ENCODE measurements at places on chromosomes 5 and 9.
A peak's percentile ranks its signal among the peaks of the same experiment; 100 is the strongest.

GRCh38 chr9:124908098-124908497 is 32.8 kb downstream of the GOLGA1 start:
- no peak for DNase-seq

DNA sequence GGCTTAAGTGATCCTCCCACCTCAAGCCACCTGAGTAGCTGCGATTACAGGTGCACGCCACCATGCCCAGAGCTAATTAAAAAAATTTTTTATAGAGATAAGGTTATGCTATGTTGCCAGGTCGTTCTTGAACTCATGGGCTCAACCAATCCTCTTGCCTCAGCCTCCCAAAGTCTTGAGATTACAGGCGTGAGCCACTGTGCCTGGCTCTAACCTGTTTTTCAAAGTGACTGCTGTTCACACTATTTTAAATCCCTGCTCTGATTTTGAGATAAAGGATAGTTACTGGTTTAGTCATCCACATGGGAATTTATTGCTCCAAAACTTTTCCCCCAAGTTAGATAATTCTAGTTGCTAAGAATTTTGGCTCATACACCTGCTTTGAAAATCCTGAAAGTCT is 48.2 kb upstream of the MTMR12 start:
- DNase-seq, result no peak

- no peak for DNase-seq
These were observed 327.1 kb downstream of the MTRR start for GRCh38 chr5:8196061-8196460.

DNA sequence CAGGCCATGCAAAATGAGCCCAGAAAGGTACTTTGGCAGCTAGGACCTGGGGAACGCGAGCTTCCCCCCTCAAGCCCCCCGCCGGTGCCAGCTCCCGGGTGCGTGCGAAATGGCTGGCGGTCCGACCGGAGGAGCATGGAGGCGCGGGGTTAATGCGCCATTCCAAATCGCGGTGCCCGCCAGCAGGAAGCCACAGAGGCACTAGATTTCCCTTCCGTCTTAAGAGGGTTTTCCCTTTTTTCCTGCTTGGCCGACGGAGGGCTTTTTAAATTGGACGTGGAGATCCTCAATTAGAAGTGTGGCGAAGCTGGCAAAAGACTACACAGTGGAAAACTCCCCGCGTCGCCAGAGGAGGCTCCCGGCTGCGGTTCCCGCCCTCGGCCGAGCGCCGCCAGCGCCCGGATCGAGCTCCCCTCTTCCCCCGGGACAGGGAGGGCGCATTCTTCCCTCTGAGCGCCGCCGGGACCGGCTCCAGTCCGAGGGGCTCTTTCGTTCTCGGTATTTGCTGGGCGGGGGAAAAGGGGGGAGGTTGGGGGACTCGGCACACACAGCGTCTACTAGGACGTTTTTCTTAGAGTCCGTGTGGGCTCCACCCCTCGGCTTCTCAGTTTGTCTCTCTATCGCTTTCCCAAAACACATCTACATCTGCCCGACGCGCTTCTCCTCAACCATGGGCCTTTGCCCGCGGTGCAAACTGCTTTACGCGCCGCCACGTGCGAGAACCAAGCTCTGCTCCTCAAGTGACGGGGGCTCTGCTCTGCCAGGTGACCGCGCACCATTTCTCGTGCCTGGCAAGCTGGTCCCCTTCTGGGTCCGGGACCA is 3.0 kb downstream of the GDNF start:
- DNase-seq, result no peak

- no peak for DNase-seq
These were observed 227.3 kb upstream of the TBCA start for GRCh38 chr5:78003450-78003849.

DNA sequence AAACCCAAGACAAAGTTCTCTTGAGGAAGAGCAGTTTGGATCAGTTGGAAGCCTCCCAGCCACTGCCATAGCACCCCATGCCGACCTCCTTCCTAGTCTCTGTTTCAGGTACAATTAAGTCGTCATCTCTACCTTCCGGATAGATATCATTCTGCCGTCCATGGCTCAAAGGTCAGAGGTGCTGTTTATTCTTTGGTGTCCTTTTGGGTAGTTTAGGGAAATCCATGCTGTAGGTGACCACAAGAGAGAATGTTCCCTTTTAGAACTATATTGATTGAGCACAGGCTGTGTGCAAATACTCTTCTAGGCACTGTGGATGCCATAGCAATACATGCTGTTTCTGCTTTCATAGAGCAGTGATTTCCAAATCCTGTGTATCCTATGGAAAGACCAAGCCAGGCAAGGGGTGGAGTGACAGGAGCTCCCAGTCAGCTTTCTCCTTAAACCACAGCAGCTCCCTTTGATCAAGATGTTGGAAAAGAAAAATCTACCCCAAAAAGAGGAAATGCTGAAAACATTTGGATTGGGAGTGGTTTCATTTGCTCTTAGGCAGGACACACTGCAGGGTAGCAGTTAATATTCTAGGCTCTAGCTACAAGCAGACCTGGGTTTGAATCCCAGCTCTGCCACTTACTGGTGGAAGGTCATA is 127.9 kb downstream of the PALM2AKAP2 start:
- no peak for DNase-seq

- no peak for DNase-seq
These were observed 240.5 kb downstream of the HSPA4 start for GRCh38 chr5:133292300-133292699.

- DNase-seq, result peak; percentile 37
These were observed 122.5 kb downstream of the SLC1A3 start for GRCh38 chr5:36728697-36729543.

DNA sequence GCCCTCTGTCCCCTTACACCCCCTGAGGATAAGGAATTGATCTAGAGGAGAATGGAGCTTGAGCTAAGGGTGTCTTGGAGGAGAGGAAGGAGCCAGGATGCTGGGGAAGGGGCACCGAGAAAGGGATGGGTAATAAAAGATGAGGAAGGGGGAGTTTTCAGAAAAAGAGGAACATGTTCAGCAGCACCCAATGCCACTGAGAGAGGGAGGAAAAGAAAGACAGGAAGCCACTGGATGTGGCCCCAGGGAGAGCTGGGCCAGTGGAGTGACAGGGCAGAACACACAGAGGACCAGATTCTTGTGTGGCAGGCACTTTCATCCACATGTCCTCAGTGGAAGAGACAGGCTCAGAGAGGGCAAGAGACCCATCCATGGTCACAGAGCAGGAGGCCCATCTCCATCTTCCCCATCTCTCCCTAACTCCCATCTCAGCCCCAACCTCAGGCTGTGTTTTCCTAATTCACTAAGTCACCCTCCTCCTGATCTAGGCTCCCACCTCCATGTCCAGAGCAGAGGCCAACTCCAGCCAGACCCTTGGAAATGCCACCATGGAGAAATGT is 7.2 kb downstream of the PFN3 start:
- DNase-seq, result no peak

DNA sequence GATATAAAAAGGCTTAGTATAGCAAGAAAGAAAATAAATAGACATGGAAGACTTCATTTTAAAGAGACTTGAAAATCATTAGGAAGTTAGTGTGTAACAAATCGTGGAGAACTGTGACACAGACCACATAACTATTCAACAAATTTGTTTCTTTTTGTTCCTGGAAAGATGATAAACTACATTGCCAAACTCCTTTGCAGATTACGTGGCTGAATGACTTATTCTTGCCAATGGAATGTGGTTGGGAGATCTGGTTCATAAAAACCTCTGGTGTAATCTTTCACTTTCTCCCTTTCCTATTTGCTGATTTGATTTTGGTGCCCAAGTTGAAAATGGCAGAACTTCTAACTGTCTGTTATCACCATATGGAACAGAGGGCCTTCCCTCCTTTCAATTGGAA is 328.9 kb upstream of the MEF2C start:
- no peak for DNase-seq

- peak; percentile 34 for DNase-seq
These were observed 3.3 kb upstream of the CDC20B start for GRCh38 chr5:55176176-55176818.

GRCh38 chr9:130299785-130300615 is 34.4 kb downstream of the HMCN2 start:
- DNase-seq, result no peak

GRCh38 chr9:76603448-76603895 is 144.5 kb downstream of the GCNT1 start:
- DNase-seq, result no peak

- DNase-seq, result peak; percentile 23
These were observed 129.8 kb downstream of the SLC12A2 start for GRCh38 chr5:128213340-128213739.

DNA sequence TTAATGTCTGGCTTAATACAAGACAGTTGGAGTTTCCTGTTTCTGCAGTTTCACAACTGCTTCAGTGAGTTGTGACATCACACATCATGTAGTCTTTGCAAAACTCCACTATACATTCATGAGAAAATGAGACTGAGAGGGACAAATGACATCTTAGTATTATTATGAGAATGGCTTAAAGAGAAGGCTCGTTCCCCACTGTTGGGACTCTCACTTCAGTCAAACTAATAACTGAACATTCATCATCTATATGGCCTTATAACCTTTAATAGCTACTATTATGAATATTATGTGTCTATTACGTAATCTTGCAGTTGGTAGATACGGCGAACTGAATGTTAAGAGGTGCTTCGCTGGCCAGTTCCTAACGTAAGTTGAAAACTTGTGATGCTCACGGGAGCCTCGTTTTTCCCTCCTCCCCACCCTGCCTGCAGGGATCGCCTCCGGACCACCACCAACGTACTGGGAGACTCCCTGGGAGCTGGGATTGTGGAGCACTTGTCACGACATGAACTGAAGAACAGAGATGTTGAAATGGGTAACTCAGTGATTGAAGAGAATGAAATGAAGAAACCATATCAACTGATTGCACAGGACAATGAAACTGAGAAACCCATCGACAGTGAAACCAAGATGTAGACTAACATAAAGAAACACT is 79.4 kb downstream of the SLC1A3 start:
- no peak for DNase-seq

- no peak for DNase-seq
These were observed 1.2 kb upstream of the NIPAL4 start for GRCh38 chr5:157458835-157459234.

DNA sequence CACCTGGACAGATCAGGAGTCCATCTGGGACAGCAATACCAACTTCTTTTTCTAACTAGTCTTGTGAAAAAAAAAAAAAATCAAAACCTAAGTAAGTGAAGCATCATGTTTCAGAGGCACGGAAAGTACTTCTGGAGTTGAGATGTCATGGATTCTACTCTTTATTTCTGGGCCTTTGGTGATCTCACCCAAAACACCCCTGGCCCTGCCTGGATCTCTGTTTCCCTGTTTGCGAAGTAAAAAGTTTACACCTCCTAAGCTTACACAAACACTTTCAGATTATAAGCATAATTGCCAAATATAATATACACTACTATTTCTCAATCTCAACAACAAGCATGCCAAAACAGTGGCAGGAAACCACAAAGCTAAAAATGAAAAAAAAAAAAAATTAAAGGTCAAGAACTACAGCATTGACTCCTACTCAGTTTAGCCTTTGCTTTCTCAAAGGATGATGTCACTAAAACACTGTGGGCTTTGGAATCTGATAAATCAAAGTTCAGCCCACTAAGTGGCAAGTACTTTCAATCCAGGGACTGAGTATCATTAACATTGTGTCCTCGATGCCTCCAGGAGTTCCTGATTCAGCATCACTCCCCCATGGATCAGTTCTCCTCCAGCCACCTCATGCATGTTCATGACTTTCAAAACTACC is 291.9 kb downstream of the NFIB start:
- DNase-seq, result no peak

GRCh38 chr5:154179846-154180710 is 10.5 kb upstream of the GALNT10 start:
- DNase-seq, result peak; percentile 64
